ENCODE measurements at places on chromosomes 4 and X.

DNA sequence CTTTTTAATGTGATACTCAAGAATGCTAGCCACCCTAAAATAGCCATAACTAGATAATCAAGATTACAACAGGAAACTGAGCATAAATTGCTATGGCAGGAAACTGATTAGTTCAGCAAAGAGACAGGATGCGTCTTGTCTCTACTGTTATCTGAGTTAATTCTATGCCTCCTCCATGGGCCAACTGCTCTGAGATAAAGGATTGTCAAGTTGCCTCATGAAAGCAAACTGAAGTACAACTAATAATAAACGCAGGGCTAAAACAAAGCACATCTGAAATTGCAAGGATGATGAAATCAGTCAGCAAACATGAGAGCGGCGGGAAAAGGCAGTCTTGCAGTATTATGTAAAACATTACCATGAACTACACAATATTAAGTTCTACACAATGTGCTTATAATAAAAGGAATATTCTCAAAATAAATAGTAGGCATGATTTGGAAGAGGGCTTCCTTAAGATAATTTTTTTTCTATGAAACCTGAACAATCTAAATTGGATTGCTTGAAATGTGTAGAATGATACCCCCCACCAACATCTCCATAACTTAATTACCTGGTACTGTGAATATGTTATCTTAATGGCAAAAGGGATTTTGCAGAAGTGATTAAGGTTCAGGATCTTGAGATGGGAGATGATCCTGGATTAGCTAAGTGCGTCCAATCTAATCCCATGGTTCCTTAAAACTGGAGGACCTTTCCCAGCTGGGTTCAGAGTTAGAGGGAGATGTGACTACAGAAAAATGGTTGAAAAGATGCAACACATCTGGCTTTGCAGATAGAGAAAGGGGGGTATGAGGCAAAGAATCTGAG, 65.9 kb downstream of the ANTXR2 start:
- no peak for DNase-seq

GRCh38 chr4:87913896-87914295, 61.6 kb upstream of the SPP1 start:
- no peak for DNase-seq

DNA sequence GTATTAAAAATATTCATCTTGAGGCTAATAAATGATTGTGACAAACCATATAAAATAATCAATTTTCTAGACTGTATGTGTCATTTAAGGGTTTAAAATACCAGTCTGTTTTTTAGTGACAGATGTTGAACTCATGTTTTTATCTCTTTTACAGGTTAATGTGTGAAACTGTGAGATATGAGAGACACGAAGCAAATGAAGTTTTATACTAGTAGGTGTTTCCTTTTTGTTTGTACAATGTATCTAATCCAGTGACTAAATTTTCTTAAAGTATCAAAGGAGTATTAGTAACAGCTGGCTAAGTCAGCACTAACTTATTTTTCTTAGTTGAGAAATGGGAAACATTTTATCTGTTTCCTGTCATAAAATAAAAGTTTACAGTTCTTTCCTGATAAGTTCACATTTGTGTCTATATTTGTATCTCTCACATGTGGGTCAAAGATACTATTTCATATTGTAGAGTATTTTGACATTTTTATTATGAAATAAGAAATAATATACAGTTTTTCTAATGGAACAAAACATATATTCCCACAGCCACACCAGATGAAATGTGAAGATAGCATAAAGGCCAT, 90.3 kb downstream of the RAPGEF2 start:
- no peak for DNase-seq

- no peak for DNase-seq
These were observed 127.1 kb downstream of the FBXO8 start for GRCh38 chr4:174156239-174156826.

- DNase-seq: no peak
These were observed 9.4 kb downstream of the ARHGAP10 start for GRCh38 chr4:147741190-147741788.

- DNase-seq: no peak
These were observed 48.4 kb upstream of the RPS6KA3 start for GRCh38 chrX:20315140-20315539.

GRCh38 chr4:101501421-101501820, 154.1 kb upstream of the PPP3CA start:
- no peak for DNase-seq
